Naive B cell (primary cell): ENCODE measurements at places on chromosomes 16 and 17.

DNA sequence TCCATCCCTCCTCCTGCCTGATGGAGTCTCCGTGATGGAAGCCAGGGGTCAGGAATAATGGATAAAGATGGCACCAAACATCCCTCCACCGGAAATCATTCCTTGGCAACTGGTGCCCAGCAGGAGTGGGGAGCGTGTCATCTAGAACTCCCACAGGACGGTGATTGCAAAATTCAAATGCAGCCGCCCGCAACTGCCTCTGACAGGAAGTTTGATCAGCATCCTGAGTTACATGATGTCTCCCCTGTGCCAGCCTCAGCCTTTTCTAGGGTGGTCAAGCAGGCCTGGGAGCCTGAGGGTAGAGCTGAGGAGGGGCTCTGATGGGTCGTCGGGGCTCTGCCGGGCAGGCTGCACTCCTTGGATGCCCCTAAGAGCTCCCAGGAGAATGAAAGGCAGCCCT is 52.8 kb downstream of the GSG1L start:
- DNase-seq: no peak

GRCh38 chr17:67049025-67049739 is 4.8 kb downstream of the CACNG1 start:
- no peak for DNase-seq

DNA sequence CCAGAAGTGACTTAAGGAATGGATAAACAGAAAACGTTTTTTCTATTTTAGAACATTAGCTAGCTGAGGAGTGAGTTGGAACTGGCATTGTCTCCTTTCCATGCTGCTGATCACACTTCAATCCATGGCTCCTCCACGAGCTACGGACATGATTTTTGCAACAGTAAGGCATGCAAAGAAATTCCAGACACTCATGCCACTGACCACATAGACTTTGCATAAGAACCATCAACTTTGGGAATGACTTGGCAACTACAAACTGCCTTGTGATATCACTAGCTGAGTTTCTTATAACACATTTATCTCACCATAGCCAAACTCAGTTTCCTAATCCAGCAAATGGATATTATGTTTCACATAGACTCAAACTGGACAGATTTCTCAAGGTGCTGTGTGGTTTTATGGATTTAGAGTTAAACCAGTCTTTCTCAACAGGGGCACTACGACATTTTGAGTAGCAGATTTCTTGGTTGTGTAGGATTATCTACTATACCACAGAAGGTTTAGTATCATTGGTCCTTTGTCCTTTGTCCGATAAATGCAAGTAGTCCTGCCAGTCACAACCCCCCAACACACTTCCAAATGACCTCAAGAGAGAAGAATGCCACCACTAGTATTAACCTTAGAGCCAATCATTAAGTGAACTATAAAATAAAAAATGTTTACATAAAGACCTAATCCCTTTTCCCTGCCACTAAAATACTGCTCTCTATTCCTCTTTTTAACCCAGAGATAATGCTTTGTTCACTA is 48.3 kb upstream of the C17orf78 start:
- DNase-seq: no peak

DNA sequence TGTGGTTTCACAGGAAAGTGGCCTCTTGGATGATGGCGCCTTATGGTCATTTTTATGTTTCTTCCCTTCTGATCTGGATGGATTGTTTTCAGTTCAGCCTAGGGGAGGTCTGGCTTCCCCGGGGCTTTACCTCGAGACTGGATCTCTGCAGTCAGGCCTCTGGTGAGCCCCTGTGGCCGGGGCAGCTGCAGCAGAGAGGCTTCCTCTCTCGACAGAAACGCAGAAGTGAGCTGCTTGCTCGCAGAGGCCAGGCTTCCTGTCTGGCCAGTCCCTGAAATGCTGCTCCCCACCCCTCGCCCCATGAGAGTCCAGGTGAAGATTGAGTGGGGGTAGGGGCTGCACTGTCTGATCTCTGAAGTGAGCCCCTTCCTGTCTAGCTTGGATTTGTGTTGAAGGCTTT is 44.0 kb downstream of the PLCG2 start:
- DNase-seq: peak; percentile 84

DNA sequence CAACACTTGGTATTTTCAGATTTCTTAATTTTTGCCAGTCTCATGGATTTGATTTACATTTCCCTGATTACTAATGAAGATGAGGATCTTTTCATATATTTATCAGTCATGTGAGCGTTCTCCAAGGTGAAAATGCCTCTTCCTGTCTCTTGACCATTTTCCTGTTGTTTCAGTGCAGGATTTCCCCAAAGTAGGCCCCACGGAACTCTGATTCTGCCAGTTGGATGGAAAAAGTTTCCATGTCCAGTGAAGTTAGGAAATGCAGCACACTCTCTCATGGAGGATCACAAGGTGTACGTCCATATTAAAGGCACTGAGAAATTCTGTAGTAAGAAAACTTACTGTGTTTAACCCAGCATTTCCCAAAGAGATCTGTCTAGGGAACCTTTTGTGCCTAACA is 16.5 kb upstream of the LIMD2 start:
- no peak for DNase-seq

DNA sequence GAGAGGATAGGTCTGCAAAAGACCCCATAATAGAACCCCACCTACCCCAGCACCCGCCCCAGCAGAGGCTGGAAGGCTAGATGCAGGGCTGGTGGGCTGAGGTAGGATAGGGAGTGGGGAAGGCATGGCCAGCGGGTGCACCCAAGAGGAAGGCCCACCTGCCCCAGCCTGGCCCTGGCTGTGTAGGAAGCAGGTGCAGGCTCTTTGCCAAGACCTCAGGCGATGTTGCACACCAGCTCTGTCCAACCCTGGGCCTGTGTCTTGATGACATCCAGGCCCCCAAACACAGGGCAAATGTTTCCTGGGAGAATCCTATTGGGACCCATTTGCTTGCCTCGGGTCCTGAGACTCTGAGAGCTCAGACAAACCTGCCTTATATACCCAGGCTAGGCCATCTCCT is 12.2 kb downstream of the UNC119 start:
- DNase-seq: no peak

- no peak for DNase-seq
These were observed 436 bp downstream of the SPAG5 start for GRCh38 chr17:28598389-28598788.

DNA sequence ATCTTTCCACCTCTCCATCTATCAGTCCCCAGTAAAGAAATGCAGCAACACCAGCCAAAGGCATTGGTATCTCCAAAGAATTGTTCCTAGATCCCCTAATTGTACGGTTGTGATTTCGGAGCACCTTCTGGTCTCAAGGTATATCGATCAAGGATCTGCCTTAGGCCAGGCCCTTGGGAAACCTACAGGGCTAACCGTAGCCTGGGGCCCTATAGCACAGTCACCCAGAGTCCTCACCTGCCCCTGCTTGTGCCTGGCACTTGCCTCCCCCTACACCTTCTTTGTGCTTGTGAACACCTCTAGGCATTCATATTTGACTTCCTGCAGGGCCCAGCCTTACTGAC is 16.8 kb upstream of the AURKB start:
- no peak for DNase-seq

DNA sequence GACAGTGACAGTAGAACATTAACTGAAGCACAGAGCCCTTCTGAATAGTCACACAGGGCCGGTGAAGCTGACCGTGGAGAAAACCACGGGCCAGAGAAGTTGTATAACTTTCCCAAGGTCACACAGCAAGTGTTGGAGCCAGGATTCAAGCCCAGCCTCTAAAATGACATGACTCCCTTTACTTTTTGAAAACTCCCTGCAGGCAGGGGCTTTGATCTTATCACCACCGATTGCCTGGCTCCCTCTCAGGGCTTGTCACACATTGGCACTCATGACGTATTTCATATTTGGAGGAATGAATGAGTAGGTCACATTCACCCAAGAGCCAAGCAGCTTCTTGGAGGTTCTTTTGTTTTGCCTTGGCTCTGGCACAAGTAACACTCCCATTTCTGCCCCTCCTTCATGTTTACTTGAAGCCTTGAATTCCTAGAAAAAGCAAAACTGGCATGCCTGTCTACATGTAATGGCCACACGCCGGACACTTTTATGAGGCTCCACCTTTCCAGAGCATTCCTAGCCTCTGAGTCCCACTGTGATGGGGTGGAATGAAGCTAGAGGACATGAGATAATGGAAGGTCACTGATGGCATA is 13.3 kb upstream of the RBBP6 start:
- no peak for DNase-seq

GRCh38 chr17:62802561-62803205 is 5.4 kb downstream of the MARCHF10 start:
- DNase-seq: no peak
